ENCODE measurements at places on chromosomes 3 and 15. TPM values are rescaled to one million over a fixed set of nuclear protein-coding genes. Genes with fewer than 3 reads are reported as not detected.

Gene GRIP2
- polyA plus RNA-seq: 5.0 TPM

Gene GCNT3
- polyA plus RNA-seq: not detected

Gene INSYN1
- 0.42 TPM for polyA plus RNA-seq

Gene CFAP91
- polyA plus RNA-seq: 0.13 TPM

Gene INKA1
- 5.2 TPM for polyA plus RNA-seq

Gene TMEM108
- 2.4 TPM for polyA plus RNA-seq

Gene KCNMB2
- polyA plus RNA-seq: not detected

Gene ATP10A
- polyA plus RNA-seq: 0.60 TPM

Gene ALG1L2
- not detected for polyA plus RNA-seq

Gene SCAANT1
- polyA plus RNA-seq: not detected

Gene WDR76
- 0.70 TPM for polyA plus RNA-seq

Gene AP4E1
- 4.4 TPM for polyA plus RNA-seq

Gene SLC6A1
- polyA plus RNA-seq: 0.27 TPM

Gene CADM2
- polyA plus RNA-seq: 6.5 TPM

Gene SPATA12
- 0.01 TPM for polyA plus RNA-seq

Gene SLC38A3
- polyA plus RNA-seq: 0.12 TPM

Gene NR1I2
- polyA plus RNA-seq: 0.03 TPM

Gene TTBK2
- 4.0 TPM for polyA plus RNA-seq

Gene BOC
- polyA plus RNA-seq: 1.1 TPM

Gene EEF1AKMT4
- 10.1 TPM for polyA plus RNA-seq

Gene UCN2
- polyA plus RNA-seq: not detected

Gene CPNE9
- 0.05 TPM for polyA plus RNA-seq

Gene RLBP1
- not detected for polyA plus RNA-seq

Gene TLR9
- 0.08 TPM for polyA plus RNA-seq

Gene C3orf52
- 0.62 TPM for polyA plus RNA-seq

Gene PTPRG
- polyA plus RNA-seq: 4.5 TPM

Gene NR2E3
- polyA plus RNA-seq: not detected

Gene HHLA2
- polyA plus RNA-seq: 0.04 TPM

Gene FMN1
- polyA plus RNA-seq: 2.5 TPM

Gene RETNLB
- polyA plus RNA-seq: not detected

Gene PATL2
- 0.16 TPM for polyA plus RNA-seq

Gene P2RY14
- 0.55 TPM for polyA plus RNA-seq

Gene CPEB1
- polyA plus RNA-seq: 0.07 TPM

Gene RBP2
- polyA plus RNA-seq: not detected
